ENCODE measurements at places on chromosomes 5 and 9. TPM values are rescaled to one million over a fixed set of nuclear protein-coding genes. Genes with fewer than 3 reads are reported as not detected.
A peak's percentile ranks its signal among the peaks of the same experiment; 100 is the strongest.

- DNase-seq = no peak
Observed at GRCh38 chr9:137501457-137501856, 42.3 kb upstream of the NSMF start.

DNA sequence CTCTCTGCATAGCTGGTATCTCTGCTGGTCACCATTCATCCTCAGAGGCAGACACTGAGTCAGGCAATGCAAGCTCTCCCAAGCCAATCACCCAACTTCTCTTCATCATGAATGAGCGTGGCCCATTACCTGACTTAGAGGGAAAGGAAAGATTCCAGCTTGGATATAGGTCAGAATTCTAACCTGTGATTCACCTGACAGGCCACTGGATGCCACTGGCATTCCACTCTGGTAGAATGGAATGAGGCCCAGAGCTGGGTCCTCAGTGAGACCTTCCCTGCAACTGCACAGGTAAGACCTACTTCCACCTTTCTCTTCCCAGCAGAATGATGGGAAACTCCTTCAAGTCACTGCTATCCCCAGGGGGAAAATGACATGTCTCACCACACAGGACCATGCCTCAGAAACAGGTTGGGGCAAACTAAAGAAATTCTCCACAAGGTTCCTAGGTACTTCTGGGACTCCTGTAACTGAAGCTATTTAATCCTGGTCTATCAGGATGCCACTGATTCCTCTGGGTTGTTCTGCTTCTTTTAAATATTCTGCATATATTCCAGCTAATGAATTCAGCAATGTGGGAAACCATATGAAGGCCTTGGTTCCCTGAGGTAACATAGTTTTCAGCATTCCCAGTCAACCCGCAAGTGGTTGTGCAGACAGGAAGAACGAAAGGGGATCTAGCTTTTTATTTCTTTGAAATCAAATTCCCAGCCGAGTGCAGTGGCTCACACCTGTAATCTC, 62.0 kb downstream of the SUSD1 start:
- peak; percentile 13 for DNase-seq

DNA sequence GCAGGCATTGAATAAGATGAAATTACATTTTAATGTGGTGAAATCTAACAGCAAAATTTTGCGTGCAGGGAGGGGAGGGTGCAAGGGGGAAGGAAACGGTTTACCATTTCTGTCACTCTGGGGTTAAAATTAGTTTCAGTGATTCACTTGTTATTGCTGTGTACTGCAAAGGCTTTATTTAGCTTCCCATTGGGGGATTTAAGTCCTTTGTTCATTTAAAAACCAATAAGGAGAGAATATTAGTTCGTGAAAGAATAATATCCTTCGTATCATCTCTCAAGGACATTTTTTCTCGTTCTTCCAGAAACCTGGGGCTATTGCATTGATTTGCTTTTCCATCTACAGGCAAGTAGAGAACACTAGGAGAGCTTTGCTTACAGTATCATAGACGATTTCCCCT, 667.8 kb upstream of the RGMB start:
- no peak for DNase-seq

DNA sequence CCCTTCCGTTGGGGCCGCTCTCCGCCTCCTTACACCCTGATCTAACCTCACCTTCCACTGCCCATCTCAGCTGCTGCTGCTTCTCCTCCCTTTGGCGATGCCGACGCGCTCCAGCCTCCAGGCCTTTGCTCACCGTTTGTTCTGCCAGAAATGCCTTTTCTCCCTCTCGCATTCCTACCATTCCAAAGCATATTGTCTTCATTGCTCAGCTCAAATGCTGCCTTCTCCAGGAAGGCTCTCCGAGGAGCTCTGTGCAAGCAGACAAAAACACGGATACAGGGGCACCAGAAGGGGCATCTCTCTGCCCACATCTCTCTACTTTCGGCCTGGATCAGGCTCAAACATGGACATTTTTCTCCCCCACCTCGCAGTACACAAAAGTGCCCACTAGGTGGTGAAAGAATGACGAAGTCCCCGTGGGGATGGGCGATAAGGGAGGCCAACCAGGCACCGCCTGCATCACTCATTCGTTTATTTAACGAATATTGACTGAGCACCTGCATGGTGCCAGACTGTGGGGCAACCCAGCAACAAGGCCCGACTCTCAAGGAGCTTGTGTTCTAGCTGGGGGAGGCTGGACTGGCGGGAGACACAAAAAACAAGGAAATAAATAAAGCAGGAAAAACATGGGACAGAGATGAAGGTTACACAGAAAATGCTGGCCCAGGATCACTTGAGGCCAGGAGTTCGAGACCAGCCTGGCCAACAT, 7.3 kb upstream of the GRHPR start:
- peak; percentile 56 for DNase-seq

IL7R gene
- 13.5 TPM for total RNA-seq

DNA sequence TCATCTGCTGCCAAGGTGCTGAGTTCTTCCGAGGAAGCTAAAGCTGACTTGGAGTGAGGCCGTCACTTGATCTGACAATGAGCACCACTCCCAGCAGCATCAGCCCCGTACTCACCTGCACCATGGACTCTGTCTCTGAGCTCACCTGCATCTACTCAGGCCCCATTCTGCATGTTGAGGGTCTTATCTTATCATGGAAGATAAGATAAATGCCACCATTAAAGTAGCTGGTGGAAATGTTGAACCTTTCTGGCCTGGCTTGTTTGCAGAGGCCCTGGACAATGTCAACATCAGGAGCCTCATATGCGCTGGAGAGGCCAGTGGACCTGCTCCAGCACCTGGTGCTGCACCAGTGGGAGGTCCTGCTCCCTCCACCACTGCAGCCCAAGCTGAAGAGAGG, 35.0 kb upstream of the HMGCS1 start:
- DNase-seq = no peak

FAM174A gene
- 41.6 TPM for total RNA-seq

DNA sequence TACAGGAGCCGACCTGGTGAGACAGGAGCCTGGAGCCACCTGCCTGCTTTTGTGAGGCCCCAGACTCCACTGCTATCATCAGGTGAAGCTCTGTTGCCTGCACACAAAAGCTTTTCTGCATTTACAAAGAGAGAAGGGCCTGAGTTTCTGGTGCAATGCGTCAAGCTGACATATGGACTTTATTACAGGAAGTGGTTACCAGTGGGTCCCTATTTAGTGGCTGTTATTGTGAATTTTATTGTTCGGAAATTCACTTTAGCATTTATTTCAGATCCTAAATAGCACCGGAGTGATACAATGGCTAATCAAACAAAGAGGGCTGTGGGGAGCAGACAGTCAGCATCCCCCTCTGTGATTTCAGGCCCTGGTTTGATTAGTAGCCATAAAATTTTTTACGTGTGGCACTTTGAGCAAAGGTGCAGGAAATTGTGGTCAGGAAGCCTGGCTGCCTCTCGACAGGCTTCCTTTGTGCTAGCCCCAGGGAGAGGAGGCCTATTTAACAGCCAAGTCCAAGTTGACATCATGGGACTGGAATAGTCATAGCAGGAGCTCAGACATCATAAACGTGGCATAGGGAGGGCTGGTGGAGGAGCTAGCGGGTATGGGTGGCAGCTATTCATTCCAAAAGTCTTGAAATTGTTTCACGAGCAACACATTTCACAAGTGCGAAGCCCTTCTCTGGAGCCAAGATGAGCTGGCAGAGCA, 8.4 kb downstream of the TGFBI start:
- DNase-seq = peak; percentile 23

IFNA13 gene
- total RNA-seq = not detected

DNA sequence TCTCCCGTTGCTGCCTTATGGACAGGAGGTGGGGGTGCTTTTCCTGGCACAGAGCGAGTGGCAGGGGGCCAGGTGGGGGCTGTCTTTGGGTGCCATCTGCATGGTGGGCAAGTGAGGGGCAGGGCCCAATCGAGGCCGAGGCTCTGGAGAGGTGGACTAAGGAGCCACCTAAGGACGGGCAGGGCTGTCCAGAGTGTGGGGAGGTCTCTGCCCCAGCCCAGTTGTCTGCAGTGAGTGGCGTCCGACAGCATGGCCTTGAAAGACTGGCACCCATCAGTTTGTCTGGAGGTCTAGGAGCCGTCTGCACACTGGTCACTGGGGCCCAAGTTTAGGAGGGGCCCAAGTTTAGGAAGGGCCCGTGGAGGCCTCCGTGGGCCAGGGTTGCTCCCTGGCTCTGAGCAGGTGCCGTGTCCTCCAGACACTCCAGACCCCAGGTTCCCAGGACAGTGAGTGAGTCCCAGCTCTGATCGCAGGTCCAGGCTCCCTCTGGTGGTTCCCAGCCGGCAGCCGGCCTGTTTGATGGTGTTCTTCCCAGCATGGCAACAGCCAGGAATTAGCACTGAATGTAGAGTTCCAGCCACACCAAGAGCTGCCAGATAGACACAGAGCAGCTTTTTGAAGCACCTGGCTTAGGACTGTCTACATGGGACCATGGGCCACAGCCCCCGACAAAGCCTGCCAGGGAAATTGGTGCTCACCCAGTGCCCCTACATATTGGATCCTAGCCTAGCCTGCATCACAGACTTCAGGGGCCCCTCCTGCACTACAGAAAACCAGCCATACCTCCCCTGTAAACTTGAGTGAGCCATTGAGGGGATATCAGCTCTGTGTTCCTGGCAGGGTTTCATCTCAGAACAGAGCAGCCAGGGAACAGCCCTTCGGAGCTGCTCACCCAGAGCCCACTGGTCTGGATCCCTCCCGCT, 120.9 kb downstream of the WNK2 start:
- DNase-seq = peak; percentile 77

DNA sequence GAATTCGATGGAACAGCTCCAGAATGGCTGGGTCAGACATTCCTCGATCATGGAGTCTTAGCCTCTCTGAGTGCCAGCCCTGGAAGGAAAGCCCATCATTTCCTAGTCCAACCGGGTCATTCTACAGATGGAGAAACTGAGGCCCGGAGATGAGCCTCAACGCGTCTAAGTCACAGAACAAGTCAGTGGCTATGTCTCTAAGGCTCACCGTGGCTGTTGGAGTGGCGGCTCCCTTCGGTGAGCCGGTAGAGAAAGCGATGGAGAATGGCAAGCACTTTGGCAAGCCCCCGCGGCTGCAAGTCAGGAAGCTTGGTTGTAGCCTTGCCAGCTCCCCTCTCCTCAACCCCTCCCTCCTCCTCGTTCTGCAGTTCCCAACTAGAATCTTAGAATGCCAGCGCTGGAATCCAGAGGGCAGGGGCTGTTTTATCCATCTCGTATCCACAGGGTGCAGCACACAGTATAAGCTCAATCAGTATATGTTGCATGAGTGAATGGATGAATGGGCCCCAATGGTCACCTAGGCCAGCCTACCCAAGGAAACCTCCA, 438 bp upstream of the ARSI start:
- no peak for DNase-seq

GRCh38 chr9:86573886-86574285, 219.7 kb upstream of the TUT7 start:
- DNase-seq = no peak

- no peak for DNase-seq
Observed at GRCh38 chr5:81556809-81557208, 162.9 kb upstream of the ACOT12 start.

GRCh38 chr9:73527521-73527920, 375.9 kb downstream of the ANXA1 start:
- no peak for DNase-seq

PCDHB13 gene
- total RNA-seq = 6.5 TPM

CARTPT gene
- 5.9 TPM for total RNA-seq

DNA sequence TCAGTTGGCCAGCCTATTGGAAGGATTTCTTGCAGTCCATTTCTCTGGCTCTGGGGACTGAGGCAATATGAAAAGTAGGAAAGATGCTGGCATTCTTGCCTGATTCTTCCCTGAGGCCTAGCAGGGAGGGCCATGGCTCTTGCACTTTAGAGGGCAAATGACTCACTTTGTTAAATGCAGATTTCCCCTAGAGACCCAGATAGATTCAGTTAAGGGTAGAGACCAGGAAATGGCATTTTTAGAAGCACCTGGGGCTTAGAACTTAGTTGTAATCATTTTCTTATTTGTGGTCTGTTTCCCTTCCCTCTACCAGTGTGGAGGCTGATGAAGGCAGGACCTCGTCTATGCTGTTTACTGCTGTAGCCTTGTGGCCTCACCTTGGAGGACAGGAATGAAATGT, 112.8 kb upstream of the NR3C1 start:
- DNase-seq = no peak

DNA sequence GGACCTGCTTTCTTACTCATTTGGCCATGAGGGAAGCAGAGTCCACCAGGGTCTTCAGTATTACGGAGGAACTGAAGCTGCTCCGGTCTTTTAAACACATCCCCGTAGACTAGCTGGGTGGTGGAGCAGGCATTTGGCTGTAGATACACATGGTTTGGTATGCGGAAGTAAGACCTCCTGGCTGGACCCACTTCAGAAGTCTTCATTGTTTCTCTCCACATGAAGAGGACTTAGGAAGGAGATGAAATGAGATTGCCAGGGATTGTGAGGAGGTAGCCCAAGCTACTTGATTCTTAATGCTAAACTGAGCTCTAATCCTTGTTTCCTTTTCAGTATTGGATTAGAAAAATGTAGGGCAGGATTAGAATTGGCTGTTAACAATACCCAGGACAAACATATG, 32.9 kb downstream of the STXBP1 start:
- DNase-seq = no peak

GRCh38 chr5:160312134-160312959, at the start of gene CCNJL:
Gene CCNJL (minus strand): TSS chr5:160312564. CDS start chr5:160311923, 641 bp downstream.
- peak; percentile 30 for DNase-seq

NFIB gene
- total RNA-seq = 131 TPM

- DNase-seq = no peak
Observed at GRCh38 chr5:57316798-57317327, 143.0 kb downstream of the GPBP1 start.

GRCh38 chr5:2205185-2205585, 322.5 kb upstream of the IRX4 start:
- peak; percentile 3 for DNase-seq

- no peak for DNase-seq
Observed at GRCh38 chr5:126965061-126965475, 65.3 kb downstream of the MARCHF3 start.

DNA sequence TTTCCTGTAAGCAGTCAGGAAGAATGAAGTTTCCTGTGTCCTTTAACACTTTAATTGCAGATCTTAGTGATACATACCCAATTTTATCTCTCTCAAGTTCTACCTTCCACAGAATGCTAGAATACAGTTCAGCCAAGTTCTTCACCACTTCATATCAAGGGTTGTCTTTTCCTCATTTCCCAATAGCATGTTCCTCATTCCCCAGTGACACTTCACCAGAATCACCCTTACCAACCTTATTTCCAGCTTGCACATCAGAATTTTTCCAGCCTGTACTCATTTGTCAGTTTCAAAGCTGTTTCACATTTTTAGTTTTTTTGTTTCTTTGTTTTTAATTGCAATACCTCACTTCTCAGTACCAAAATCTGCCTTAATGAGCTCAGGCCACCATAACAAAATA, 126.1 kb downstream of the ESM1 start:
- no peak for DNase-seq
